ENCODE measurements at places on chromosomes 16 and 17.

DNA sequence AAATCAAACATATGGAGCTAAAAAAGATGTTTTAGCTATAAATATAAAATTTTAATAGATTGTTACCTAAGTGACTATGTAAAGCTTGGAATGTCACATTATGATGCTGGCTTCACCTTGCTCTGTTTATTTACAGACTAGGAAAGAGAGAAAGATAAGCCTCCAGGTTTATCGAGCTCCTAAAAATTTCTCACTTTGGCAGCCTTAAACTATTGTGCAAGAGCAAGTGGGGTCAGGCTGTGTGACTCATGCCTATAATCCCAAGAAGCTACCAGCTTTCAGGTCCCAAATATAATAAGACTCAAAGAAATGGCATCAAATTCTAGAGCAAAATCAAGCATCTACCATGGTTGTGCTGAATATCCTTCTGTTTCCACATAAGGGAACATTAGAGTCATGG lies 34.3 kb upstream of the PRSS54 start:
- DNase-seq, result no peak

DNA sequence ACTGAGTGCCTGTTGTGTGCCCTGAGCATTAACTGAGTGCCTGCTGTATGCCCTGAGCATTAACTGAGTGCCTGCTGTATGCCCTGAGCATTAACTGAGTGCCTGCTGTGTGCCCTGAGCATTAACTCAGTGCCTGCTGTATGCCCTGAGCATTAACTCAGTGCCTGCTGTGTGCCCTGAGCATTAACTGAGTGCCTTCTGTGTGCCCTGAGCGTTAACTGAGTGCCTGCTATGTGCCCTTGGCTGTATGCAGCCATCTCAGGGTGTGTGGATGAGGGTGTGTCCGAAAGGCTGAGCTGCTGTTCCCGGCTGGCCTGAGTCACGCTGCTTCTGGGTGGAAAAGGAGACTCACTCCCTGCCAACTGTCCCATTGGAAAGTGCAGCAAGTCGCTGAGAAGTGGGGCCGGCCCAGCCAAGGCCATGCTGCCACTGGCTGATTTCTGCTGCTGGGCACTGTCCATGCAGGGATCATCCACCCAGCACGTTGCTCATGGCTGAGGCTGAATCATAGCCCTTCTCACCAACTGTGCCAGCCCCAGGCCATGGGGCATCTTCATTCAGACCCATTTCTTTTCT lies 113.8 kb downstream of the OR1D5 start:
- DNase-seq, result no peak

DNA sequence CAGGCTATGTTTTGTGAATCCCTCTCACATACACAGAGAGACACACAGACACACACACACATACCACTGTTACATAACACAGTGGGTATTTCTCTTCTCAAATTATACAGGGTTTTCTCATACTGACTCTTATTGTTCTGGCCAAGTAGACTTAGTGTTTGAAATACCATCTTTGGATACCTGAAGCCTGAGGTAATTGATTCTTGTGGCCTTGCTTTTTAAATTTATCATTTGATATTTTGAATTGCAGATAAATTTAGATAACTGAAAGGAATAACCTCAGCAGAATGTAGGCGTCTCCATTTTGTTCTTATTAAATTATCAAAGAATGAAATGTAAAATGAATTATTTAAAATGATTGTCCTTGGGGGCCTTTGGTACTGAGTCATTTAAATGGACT lies 223.8 kb downstream of the LGALS9B start:
- DNase-seq, result no peak

DNA sequence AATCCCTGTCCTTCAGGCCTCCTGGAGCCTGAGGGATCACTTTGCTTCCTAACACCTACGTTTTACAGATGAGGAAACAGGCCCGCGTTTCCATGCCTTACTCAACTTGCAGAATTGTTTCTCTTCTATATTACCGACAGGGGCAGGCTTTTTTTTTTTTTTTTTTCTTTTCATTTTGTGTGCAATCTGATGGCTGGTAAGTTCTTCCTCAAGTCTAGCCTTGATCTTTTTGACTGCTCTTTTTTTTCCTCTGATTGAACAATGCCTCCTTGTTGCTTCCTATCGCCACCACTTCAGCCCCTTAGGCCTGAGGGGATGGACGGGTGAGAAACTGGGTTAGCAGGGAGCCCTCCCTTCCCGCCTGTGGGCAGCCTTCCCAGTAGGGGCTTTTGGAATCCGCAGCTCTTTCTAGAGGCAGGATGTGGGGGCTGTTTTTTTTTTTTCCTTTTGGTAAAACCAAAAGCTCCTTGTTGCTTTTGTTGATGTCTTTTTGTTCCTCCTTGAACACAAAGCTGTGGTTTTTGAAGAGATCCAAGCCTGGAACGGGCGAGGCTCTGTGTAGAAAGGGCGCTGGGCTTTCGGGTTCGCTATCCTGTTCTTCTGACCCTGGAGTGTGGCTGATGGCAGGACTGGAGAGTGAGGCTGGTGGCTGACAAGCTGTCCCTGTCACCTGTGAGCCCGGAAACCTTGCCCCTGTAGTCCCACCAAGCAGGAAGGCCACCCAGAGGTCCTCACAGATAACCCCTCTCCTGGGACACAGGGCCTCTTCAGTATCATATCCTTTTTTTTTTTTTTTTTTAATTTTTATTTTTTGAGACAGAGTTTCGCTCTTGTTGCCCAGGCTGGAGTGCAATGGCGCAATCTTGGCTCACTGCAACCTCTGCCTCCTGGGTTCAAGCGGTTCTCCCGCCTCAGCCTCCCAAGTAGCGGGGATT lies 14.0 kb downstream of the LASP1 start:
- peak; percentile 50 for DNase-seq

GRCh38 chr16:66926961-66927436 lies 1.7 kb upstream of the RRAD start:
- no peak for DNase-seq
